GM12878 (cell line): ENCODE measurements at places on chromosomes 13 and 19. TPM values are rescaled to one million over a fixed set of nuclear protein-coding genes. Genes with fewer than 3 reads are reported as not detected.

GRCh38 chr13:34277936-34278335, 460.0 kb downstream of the RFC3 start:
- no peak for DNase-seq

The KIR2DL4 gene
- polyA plus RNA-seq: not detected in 2 replicates

The FOSB gene
- polyA plus RNA-seq: 0.45 and 0.82 TPM in 2 replicates

The CGB7 gene
- polyA plus RNA-seq: 0.06 TPM in 1 of 2 replicates, not detected in the other

The ZNF525 gene
- polyA plus RNA-seq: 7.1 and 7.8 TPM in 2 replicates

The LHB gene
- polyA plus RNA-seq: 0.72 TPM in 1 of 2 replicates, not detected in the other

- DNase-seq: no peak
Observed at GRCh38 chr19:10291554-10292205, 1.9 kb downstream of the ICAM5 start.

DNA sequence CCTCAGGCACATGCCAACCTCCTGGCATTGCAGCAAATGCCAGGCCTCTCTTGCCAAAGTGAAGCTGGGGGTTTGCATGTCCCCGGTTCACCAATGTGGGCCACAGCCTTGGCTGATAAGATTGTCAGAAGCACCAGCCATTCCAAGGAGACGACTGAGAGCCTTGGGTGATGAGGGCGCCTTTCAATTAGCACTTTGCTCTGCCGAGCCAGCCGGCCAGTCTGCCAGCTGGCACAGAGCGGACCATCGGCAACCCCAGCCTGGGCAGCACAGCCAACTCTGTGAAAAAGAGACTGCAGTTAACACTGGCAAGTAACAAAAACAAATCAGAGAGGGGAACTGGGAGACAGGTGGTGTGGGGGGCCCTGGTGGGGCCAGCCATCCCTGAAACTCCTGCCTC, 67.3 kb downstream of the EFNB2 start:
- no peak for DNase-seq

DNA sequence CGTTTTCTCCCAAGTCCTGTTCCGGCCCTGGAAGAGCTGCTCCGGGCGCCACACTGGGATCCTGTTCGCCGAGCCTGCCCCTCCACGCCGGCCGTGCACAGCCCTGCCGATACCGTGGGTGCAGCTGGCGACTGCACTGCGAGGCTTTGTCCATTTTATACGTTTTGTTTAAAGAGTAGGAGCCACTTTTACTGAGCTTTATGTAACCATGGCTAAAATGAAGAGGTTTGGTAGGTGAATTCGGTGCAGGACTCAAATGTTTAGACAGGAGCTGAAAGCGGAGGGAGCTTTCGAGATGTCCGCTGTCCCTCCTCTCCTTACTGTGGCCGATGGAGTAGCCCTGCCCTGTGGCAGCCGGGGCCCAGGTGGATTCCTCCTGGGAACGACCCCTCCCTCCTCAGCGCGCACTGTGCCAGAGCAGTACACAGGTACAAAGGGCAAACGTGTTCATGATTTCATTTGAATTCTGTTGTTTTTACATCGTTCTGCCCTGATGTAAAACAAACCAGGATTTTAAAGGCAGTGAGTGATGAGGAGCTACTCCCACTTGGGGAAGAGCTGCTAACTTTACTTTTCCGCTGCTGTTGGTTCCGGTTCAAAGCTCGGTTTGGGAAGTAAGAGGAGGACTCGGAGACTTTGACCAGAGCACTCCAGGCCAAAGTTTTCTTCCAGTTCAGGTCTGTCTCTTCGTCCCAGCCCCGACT, 1.7 kb downstream of the COL4A2 start:
- no peak for DNase-seq

GRCh38 chr19:58474291-58474996, 1.7 kb upstream of the ZNF446 start:
- DNase-seq: no peak

The FXYD3 gene
- not detected in 2 replicates for polyA plus RNA-seq

GRCh38 chr19:55632463-55632834, 8.1 kb upstream of the ZNF784 start:
- peak; percentile 75 for DNase-seq

The CCNA1 gene
- 0.85 and 0.87 TPM in 2 replicates for polyA plus RNA-seq

DNA sequence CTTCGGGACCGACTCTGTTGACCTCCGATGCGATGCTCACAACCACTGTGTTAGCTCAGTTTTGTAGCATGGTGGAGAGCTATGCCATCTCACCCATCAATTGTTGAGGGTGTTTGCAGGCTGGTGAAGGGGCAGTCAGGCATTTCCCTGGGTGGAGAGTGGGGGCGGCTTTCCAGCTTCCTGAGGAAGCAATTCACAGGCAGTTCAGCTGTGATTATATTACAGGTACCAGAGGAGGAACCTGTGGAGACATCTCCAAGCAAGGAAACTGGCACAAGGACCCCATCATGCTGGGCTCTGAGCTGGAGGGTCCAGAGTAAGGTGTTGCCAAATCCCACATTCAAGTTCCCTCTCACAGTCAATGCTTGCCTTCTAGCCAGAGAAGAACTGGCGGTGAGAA, 166.0 kb upstream of the ZNF536 start:
- no peak for DNase-seq

DNA sequence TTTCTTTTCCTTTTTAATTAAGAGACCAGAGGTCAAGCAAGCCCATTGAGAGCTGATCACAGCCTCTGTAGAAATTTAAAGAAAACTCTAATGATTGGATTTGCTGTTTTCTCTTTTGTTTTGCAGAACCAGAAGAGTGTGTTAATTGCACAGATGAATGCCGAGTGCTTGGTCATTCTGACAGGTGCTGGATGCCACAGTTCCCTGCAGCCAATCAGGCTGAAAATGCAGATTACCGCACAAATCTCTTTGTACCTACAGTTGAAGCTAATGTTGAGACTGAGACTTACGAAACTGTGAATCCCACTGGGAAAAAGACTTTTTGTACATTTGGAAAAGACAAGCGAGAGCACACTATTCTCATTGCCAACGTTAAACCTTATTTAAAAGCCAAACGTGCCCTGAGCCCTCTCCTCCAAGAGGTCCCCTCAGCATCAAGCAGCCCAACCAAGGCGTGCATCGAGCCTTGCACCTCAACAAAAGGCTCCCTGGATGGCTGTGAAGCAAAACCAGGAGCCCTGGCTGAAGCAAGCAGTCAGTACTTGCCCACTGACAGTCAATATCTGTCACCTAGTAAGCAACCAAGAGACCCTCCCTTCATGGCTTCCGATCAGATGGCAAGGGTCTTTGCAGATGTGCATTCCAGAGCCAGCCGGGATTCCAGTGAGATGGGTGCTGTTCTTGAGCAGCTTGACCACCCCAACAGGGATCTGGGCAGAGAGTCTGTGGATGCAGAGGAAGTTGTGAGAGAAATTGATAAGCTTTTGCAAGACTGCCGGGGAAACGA, 93.1 kb downstream of the PCDH17 start:
- no peak for DNase-seq

DNA sequence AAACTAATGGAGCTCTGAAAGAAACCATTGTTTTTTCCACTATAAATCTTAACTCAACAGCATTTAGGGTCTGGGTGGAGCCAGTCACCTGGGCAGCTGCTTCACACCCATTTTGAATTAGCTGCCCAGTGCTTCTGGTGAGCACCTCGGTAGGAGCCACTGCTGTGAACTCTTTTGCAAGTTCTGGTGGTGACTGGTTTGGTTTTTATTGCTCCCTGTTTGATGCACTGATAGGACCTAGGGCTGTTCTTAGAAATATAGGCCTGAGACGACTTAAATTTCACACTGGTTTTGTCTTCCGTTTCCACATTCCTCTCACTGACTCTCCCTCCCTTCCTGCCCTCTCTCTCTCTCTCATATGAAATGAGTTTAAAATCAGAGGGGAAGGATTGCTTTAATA, 103.9 kb downstream of the GGACT start:
- DNase-seq: no peak

GRCh38 chr19:53076984-53077383, 26.2 kb downstream of the ZNF160 start:
- DNase-seq: no peak

DNA sequence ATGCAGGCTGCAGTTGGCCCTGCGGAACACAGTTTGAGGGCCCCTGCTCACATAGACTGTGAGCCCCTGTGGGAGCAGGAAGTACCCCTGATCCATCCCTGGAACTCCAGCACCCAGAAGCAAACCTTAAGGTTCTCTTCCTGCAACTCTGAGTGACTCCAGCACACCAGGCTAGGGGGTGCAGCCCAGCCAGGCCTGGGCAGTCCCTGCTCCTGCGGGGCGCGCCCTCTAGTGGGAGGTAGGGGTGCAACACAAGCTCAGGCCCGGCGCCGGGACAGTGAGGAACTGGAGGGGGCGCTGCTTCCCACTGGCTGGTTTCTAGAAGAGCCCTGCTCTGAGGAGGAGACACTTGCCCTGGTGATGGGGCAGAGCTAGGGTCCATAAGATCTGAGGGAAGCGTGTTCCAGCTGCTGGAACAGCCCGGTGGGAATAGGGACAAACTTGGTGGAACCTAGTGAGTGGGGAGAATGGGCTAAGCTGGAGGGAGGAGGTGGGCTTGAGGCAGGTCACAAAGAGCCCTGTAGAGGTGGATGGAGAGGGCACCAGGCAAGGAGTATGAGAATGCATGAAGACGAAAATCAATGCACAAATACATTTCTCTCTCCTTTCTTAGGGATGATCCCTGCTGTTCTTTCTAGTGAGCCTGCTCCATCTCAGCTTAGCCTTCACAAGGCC, 5.0 kb downstream of the ZSCAN5A start:
- no peak for DNase-seq
